ENCODE measurements at places on chromosomes 2 and 18.

- no peak for DNase-seq
Observed at GRCh38 chr18:48668466-48669179, 129.8 kb downstream of the CTIF start.

- no peak for DNase-seq
Observed at GRCh38 chr2:74691929-74692328, 37.9 kb downstream of the SEMA4F start.

- DNase-seq: no peak
Observed at GRCh38 chr2:239916205-239917124, 108.7 kb downstream of the NDUFA10 start.

GRCh38 chr2:72927619-72928550, 10.6 kb downstream of the EMX1 start:
- DNase-seq: no peak

DNA sequence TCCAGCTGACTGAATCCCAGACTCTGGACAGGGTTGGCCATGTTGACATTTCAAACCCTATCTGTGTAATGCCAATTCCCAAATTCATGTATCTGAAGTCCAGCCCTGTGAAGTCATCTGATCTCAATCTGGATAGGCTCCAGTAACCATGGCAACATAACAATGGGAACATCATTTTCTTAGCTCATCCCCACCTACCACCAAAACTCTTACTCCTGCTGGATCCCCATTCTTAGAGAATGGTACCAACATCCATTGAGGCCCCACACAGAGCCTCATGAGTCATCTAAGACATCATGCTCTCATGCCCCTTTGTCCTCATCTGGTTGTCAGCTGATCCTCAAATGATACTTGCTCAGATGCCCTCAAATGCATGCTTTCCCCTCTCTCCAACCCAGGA, 58.9 kb upstream of the TEX51 start:
- DNase-seq: no peak

DNA sequence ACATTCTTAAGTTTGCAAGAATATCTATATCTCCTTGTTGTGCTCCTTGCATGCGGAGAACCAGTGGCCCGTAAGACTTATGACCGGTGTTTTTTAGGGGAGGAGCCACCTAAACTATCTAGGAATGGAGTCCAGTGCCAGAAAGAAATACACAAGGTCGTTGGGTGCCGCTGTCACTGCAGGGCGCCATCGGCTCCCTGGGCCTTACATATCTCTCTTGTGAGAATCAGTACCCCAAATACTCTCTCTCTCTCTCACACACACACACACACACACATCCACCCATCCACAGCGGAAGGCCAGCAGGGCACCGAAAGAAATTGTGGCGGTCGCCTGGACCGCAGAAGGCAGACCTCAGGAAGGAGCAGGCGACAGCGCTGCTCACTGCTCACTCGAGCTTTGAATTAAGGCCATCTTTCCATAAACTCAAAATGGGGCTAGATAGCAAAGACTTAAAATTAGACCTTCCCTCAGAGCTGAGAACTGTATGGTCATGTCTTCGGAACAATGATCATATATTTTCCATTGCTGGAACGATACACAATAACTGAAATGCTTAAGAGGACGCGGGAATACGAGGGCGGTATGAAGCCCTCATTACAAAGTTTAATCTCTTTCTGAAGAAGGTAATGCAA, 10.4 kb downstream of the NR4A2 start:
- DNase-seq: no peak

GRCh38 chr2:119694845-119695521, 16.0 kb downstream of the TMEM177 start:
- DNase-seq: peak; percentile 31

DNA sequence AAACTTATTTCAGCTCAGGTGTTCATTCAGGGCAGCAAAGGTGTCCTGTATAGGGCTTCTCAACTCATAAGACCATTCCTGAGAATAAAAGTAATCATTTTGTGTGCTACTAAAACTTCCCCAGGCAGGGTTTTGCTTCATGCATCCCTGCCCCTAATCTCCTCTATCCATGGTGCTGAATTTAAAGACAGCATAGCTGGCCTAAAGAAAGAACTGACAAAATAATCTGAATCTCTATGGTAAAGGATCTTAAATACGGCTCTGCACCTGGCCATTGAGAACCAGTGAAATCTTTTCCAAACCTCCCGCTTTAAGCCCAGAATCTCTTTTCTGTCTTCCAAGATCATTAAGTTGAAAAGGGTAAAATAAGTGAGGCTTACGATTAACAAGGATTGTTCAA, 292.1 kb upstream of the KLHL29 start:
- DNase-seq: no peak

- no peak for DNase-seq
Observed at GRCh38 chr2:98664323-98664722, 55.9 kb downstream of the UNC50 start.

DNA sequence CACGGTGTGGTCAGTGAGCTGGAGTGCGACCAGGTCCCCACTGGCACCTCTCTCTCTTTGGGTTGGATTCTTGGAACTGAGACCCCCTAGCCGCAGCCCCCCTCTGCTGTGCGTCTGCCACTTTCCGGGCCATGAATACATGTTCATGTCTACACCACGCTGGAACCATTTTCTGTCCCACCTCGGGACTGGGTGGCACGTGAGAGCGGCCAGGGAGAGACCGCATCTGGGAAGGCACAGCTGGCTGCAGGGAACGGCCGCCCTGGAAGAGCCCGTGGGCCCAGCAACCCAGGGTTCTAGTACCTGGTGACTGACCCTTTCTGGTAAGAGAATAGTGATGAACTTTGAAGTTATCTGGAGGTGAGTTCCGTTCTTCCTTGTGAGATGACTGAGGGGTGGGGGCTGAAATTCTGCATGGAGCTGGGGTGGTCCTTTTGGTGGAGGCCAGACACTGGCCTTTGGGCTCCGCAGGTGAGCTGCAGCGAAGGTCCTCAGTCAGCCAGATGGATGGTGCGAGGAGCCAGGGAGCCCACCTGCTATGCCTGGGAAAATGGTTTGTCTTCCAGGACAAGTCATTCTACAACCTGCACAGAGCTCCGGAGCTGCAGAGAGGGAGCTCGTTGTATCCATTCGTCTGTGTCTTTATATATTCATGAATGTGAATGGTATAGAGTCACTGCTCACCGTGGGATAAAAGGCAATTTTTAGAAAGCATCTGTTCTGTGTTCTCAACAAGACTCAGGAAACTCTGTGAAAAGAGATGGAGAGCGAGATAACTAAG, 223.5 kb downstream of the NDUFA10 start:
- no peak for DNase-seq

DNA sequence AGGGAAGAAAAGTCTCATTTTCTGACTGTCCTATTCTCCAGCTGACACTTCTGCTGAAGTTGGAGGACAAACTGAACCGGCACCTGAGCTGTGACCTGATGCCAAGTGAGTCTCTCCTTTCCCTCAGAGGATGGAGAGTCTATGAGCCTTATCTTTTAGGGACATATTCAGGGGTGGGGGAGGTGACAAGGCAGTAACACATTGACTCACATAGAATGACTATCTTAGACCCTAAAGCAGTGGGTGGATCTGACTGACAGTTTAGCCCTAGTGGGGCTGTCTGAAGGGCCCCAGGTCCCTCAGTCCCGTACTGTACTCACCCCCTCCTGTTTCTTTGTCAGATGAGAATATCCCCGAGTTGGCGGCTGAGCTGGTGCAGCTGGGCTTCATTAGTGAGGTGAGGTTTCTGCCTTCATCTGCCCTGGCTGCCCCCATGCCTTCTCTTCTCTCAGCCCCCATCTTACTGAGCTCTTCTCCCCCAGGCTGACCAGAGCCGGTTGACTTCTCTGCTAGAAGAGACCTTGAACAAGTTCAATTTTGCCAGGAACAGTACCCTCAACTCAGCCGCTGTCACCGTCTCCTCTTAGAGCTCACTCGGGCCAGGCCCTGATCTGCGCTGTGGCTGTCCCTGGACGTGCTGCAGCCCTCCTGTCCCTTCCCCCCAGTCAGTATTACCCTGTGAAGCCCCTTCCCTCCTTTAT, 805 bp upstream of the KRTCAP3 start:
- no peak for DNase-seq

- no peak for DNase-seq
Observed at GRCh38 chr18:62175521-62175920, 11.3 kb downstream of the PIGN start.

DNA sequence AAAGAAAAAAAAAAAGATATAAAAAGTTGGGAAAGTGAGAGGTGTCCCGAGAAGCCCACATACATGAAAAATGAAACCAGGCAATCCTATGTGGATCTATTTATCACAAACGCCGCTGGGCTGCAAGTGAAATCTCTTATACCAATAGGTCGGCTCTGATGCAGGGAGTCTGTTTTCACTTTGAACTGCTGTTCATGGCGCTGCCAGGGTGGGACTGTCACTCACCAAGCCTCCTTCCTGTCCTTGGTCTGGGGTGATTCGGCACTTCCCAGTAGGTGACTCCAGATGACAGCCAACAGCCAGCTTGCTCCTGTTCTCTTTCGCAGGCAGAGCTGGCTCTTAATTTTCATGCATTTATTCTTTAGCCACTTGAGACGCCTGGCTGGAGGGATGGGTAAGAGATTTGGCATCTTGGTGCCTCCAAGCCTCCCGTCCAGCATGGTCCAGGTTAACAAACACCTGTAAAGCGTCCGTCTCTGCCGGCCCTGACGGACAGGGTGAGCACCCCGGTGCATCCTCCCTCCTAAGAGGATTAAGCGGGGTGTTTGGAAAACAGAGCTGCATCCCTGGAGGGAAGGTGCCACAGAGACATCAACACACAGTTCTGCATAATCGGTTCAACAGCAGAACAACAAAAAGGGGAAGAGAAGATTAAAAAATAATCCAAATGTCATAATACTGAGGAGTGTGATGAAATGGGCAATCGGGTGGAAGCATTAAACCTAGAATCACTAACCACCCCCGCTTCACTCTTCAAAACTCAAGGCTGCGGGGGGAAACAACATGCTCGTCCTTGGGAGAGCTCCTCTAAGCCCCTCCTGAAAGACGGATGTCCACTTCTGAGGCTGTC, 58.7 kb downstream of the STEAP3 start:
- no peak for DNase-seq

DNA sequence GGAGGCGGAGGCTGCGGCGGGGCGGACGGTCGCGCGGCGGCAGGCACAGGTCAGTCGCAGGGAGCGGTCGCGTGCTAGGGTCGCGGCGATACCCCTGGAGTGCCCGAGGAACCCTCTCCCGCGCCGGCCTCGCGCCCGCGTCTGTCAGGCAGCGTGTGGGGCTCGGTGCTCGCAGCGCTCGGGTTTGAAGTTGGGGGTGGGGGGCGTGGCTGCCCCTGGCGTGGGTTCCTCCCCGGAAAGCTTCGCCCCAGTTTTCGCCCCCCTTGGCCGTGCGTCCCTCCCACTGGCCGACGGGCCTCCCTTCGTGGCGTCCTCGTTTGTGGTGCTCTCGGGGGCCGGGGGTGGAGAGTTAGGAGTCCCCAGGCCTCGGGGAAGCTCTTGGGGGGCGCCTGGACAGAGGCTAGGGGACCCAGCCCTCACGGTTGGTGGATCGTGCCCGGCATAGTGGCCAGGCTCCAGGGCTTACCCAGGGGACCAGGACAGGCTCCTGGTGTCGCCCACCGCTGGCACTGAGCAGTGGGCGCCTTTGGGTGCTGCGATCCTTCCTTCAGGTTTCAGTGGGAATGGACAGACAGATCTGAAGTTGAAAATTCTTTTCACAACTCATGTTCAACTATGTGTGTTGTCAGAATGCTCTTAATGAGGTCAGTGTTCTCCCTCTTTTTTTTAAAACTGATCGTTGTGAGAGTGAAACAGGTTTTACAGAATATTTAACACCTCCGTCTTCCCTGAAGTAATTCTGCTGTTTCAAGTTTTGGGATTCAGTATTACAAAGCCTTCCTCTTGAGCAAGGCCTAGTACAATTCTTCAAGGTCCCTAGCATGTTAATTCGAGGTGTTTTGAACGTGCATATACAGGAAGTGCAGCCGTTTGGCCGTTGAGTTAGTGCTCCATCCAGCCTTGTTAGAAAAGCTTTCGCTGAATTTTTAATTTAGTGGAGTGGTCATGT, 604 bp downstream of the RALBP1 start:
- no peak for DNase-seq

DNA sequence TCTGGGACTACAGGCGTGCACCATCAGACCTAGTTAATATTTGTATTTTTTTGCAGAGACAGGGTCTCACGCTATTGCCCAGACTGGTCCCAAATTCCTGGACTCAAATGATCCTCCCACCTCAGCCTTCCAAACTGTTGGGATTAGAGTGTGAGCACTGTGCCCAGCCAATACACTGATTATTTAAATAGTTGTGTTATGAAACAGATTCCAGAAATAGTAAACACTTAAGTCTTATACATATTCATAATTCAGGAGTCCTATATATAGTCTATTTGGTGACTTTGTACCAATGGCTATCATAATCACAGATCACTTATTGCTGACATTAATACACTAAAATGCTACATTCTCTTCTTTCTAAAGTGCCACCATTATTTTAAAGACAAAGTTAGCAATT, 12.8 kb downstream of the NFU1 start:
- no peak for DNase-seq
